NCI-H1105 treated with DMSO at 0.1 percent for 48 hours (cell line): ENCODE measurements at places on chromosomes 5 and 9.
A peak's percentile ranks its signal among the peaks of the same experiment; 100 is the strongest.

DNA sequence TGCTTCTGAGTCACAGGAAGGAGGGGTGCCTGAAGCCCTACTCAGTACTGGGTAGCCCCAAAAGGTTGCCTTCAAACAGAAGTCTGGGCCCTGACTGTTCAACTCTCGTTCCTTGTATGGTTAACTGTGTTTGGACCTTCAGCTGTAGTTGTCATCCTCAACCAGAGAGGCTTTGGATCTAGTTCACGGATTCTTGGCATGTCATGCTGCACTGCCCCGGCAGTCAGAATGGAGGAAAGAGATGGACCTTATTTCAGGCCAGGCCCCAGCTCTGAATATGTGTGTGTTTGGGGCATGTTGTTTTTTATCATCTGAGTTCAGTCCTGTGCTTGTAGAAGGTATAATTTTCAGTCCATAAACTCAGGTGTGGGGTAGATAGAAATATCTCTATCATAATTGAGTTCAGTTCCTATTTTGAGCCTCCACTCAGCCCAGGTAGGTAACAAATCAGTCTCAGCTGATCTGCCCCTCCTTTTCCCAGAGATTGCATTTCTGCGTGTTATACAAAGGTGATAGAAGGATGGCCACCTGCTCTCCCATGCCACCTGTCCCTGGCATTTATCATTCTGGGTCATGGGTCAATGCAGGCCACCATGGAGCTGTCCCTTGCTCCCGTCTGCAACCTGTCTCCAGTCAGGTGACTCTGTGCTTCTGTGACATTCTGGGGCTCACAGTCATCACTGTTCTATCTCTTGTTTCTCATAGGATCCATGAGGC is 127.5 kb upstream of the CPEB4 start:
- no peak for DNase-seq

- peak; percentile 80 for DNase-seq
Measured at GRCh38 chr5:1783216-1783554, 16.5 kb downstream of the MRPL36 start.

DNA sequence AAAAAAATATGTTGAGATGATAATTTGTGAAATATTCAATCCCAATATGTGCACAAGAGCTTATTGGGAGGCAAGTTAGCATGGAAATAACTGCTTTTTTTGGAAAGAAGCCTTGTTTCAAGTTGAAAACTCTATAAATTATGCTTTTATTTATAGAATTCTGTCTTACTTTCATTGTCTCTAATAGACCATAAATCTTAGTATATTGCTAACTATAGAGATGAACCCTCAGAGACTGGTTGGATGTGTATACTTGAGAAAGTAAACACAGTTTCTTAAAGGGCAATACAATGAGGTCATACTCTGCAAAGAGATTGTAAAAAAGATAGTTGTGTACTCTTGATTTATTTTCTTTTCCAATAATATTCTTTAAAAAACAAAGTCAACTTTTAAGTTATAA is 530.3 kb downstream of the SPATA31D1 start:
- DNase-seq = no peak

GRCh38 chr5:94313188-94313587 is 305.2 kb downstream of the KIAA0825 start:
- no peak for DNase-seq
